Muscle of back (tissue), 13 donors: ENCODE measurements at places on chromosomes 4 and X.

DNA sequence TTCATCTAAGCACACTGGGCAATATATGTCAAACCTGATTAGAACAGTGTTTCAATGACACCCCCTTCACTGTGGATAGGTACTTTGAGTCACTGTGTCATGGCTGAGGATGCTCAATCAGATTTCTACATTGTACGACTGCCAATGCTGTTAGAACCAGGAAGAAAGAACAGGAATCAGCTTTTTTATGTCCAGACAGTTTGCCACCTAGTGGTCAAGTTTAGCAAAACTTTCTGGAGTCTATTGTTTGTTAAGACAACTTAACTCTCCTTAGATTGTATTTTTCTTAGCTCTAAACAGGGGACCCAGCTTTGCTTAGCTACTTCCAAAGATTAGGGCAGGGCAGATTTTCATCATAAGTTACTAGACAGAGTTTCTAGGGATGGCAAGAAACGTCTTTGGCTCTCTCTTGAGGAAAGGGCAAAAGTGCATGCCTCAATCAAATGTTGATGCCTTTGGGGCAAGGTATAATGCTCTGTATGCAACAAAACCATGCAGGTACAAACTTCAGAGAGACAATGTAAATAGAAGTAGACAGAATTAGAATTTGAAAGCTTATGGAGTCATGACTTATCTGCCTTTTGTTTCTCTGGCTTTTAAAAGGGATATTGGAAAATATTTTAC lies 40.5 kb upstream of the BMP3 start:
- peak; percentile 80 for DNase-seq

- DNase-seq = no peak
Observed at GRCh38 chr4:53889326-53890055, 174.9 kb downstream of the CHIC2 start.

DNA sequence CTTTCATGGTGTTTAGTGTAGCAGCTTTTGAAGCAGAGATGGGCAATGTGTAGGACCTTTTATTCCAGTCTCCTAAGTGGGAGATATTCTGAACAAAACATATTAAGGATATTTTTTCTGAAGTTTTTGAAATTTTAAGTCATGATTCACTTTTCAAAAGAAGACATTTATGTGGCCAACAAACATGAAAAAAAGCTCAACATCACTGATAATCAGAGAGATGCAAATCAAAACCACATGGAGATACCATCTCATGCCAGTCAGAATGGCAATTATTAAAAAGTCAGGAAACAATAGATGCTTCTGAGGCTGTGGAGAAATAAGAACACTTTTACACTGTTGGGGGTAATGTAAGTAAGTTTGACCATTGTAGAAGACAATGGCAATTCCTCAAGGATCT lies 76.0 kb downstream of the FAT4 start:
- no peak for DNase-seq

DNA sequence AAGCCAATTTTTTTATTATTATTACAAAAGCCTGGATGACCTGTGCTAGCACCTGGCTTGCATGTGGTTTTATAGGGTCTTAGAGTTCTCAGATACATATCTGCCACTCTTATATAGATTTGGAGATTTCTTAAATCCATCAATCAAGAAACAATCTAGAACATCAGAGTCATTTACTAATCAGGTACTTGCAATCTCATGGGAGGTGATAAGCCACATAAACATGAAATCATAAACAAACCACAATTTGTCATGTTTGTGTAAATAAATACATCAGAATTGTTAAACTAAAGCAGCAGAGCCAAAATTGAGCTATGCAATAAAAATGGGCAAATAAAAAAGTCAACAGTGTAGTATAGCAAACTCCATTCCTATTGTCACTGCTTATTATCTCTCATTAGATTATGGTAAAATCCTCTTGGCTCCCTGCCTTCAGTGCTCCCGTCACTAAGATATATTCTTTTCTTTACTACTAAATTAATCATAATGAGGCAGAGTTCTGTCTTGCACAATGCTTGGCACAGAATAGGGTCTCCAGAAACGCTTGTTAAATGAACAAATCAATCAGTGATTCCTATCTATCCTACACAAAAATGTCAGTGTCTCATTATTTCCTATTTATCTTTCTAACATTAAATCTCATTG lies 108.7 kb upstream of the TTC29 start:
- no peak for DNase-seq

DNA sequence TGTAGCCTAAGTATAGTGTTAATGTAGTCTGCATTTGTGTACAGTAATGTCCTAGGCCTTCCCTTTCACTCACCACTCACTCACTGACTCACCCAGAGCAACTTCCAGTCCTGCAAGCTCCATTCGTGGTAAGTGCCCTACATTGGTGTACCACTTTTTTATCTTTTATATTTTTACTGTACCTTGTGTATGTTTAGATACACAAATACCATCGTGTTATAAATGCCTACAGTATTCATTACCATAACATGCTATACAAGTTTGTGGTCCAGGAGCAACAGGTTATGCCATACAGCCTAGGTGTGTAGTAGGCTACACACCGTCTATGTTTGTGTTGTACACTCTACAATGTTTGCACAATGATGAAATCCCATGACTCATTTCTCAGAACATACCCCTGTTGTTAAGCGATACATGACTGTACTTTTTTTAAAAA lies 15.4 kb downstream of the TSPAN5 start:
- DNase-seq = no peak

- DNase-seq = peak; percentile 63
Observed at GRCh38 chr4:169047956-169048355, 37.9 kb upstream of the CBR4 start.
